ENCODE measurements at places on chromosomes 3 and 15.

DNA sequence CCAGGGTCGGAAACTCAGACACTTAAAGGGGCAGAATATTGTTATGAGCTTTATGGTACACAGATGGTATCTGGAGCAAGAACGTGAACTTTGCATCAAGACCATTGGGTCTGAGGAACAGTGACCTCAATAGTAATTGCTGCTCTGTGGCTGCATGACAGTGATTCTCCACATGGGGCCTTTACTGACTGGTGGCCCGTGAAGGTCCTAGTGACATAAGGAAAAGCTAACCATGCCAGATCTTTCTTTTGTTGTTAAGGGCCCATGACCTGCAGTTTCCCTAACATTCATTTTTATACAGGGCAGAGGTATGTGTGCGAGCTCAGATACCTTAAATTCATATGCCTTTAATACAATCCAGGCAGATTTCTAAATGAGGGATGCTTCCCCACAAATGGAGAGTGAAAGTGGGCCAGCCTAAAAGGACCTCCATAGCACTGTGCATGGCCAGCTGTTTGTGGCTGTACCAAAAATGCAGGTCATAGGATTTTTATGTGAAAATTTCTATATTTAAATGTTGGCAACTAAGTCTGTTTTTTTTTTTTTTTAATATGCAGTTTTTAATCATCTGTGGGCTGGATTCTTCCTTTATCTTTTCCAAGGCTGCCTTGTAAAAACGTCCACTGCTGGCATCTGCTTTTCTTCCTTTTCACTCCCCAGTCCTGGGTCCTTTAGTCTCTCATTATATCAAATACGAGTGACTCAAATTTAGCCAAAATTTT is 188.0 kb upstream of the IL12A start:
- no peak for DNase-seq

DNA sequence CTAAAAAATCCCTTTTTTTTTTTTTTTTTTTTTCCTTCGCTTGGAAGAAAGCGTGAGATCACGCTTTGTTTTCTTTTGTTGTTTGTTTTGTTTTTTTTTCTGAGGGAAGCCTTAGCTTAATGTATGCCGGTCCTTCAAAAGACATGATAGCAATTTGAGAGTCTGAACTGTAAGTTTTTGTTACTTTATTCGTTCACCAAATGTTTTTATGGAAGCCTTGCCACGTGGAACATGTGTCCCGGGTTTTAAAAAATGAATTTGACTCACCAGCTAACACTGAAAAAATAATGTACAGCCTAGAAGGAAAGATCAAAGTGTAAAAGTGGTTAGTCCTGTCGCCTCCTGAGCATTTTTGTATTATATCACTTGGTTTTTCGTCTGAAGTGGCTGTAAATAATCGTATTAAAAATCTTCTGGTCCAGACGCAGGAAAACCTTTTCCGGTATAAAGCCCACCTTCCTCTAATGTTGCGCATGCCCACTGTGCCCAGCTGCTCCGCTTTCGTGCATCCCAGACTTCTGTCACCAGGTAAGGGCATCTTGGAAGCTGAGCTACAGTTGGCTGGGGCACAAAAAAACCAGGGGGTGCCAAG is 795 bp upstream of the MYNN start:
- DNase-seq, result peak; percentile 80

DNA sequence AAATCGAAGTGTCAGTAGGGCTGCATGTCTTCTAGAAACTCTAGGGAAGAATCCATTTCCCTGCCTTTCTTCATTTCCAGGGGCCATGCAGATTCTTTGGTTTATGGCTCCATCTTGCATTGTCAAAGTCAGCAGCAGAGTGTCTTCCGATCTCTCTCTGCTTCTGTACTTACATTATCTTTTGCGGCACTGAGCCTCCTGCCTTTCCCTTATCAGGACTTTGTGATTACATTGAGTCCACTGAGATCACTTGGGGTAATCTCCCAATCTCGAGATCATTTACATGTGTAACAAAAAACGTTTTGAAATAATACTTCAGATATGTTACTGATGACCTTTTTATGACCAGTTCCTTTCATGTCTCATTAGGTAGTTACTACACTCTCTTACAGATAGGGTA is 695.9 kb downstream of the NSUN3 start:
- no peak for DNase-seq

DNA sequence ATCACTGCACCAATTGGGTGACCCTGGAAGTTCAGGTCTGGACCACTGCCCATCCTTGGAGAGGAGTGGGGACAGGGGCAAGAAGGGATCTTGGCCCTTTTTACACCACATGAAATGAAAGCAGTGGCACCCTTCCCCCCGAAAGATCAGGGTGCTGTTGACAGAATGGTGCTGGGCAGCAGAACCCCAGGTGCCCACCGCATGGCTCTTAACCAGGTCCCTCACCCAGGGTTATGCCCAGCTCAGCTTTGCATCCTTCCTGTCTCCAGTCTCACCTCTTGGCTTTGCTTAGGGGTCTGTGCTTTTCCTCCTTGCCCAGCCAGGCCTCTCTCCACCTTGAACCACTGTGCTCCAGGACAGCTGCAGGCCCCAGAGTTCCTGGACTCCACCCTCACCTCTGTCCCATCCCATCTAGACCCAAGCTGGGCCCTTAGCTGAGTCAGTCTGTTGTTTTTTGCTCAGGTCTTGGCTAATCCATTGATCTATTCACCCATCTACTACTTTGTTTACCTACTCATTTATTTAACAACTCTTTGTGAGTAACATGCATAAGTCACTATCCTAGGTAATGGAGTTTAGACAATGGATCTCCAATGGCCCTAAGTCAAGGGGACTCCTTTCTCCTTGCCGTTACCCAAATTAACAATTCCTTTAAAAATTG is 77.1 kb upstream of the PRR23E start:
- DNase-seq, result no peak

- DNase-seq, result peak; percentile 30
Measured at GRCh38 chr3:11187681-11188080, 33.4 kb downstream of the HRH1 start.

GRCh38 chr3:43587303-43587702 is 34.5 kb downstream of the ANO10 start:
- DNase-seq, result no peak

DNA sequence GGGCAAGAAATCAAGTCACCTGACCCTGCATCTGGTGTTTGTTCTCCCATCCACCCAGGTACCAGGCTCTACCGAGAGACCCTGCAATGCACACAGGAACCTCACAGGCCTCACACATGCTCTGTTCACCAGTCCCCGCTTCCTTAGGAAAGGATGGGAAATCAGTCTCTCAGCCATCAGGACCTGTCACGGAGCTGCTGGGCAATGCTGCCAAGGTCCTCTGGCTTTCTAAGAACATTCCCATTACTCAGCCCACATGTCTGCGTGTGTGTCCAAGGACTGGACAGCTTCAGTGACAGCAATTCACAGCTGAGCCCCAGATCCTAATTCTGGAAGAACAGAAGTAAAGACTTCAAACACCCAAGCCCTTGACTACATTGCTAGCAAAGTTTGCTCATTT is 6.5 kb upstream of the SRGAP3 start:
- no peak for DNase-seq

- DNase-seq, result no peak
Measured at GRCh38 chr15:88649753-88650551, 11.1 kb downstream of the ISG20 start.

DNA sequence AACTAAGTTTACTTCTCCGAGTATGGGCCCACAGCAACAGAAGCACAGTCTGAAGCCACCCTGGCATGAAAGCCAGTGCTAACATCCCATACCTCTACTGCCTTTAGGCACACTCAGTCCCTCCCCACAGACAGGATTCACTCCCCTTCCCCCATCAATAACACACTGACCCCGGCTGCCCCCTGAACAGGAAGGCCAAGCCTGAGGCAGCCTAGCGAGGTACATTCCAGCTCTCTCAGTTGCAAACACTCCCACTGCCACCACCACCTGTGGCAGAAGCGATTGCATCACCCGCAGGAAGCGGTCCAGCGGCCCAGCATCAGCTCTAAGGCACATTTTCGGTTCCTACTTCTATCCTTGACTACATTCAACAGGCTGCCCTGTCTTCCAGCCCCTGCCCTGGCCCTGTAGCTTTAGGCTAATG is 7.0 kb upstream of the BMF start:
- no peak for DNase-seq

GRCh38 chr3:184532940-184533732 is 28.4 kb upstream of the EPHB3 start:
- no peak for DNase-seq

DNA sequence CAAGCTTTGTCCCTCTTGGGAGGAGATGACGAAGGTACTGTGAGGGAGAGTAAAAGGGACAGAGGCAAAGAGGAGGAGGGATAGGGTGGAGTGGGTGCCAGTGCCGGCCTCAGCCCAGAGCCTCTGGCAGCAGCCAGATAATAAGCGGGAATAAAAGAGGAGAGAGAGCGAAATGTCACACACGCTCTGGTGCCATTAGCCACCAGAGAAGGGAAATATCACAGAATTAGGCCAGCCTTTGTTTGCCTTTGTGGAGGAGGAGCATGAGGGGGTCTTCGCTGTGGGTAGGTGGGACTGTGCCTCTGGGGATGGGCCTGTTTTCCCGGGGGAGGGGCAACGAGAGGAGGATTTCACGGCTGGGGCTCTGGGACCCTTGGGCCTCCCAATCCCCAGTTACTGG is 67.8 kb downstream of the LINGO1 start:
- DNase-seq, result no peak

- DNase-seq, result peak; percentile 79
Measured at GRCh38 chr15:41772720-41773331, 1.5 kb upstream of the MAPKBP1 start.

- peak; percentile 24 for DNase-seq
Measured at GRCh38 chr15:59892985-59893384, 111.1 kb upstream of the FOXB1 start.

Data from fibroblast of skin of scalp (primary cell).